ENCODE measurements at places on chromosomes 13 and 19.

GRCh38 chr13:48235341-48236135 lies 2.5 kb downstream of the ITM2B start:
- DNase-seq: no peak

- DNase-seq: no peak
These were observed 14.6 kb downstream of the AKAP8L start for GRCh38 chr19:15404097-15404779.

GRCh38 chr13:43269037-43269481 lies 245.7 kb downstream of the DNAJC15 start:
- DNase-seq: no peak

DNA sequence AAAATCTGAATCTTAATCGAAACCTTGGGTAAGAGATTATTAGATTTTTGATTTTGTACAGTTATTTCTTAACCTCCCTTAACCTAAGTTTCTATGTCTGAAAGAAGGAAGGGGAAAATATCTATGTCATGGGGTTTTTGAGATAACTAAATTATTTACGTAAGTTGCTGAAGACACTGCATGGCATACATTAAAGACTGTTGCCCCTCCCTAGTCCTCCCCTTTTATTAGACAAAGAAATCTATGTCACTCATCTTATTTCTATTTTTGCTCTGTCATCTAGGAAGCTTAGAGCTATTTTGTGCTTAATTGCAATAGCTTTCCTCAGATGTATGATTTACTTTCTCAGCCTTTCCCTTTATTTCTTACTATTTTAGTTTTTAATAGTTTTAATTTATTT lies 15.0 kb downstream of the COG6 start:
- DNase-seq: no peak

DNA sequence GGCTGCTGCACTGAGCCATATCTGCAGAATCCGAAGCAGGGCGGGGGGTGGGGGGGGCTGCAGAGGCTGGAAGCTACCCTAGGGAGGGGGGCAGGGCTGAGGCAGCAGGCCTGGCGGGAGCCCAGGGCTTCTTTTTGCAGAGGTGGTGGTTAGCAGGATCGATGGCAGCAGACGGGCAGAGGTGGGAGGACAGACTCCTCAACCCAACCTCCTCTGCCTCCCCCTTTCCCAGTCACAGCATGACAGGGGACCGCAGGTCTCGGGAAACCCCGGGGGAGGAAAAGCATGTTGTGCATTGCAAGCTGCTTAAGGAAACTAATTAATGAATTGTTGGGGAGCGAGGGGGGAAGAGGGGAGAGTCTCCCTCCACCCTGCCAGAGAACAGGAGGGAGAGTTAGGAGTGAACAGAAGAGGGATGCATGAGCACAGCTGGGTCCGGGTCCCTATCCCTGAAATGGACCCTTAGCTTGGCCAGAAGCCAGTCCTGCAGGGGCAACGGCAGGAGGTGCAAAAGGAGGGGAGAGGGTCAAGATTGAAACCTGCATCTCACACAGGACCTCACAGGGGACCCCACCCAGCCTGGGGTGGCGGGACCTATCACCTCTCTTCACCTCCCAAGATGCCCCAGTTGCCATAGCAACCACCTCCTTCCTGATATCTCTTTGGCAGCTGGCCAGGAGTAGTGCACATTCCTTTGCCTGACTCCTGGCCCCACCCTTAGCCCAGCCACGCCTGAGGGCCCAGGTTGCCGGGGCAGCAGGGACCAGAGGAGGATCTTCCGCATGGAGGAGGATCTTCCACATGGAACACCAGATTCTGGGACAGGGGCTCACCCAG lies 1.8 kb downstream of the FXYD7 start:
- no peak for DNase-seq

GRCh38 chr13:43270130-43270830 lies 246.9 kb downstream of the DNAJC15 start:
- DNase-seq: no peak

- no peak for DNase-seq
These were observed 91.8 kb downstream of the UBL3 start for GRCh38 chr13:29758531-29759114.

GRCh38 chr19:30236587-30236986 lies 135.6 kb upstream of the ZNF536 start:
- DNase-seq: no peak

DNA sequence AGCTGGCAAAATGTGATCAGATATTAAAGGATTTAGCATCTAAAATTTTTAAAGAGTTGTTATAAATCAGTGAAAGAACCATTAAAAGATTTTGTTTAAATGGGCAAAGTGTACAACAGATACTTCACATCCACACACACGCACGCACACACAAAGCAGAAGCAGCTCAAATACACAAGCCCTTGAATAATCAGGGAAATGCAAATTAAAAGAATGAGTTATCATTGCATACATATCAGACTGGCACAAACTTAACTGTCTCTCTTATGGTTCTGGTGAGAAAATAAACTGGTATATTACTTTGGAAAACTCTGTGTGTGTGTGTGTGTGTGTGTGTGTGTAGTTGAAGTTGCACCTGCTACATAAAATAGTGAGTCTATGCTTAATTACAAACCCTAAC lies 59.3 kb downstream of the CRYL1 start:
- DNase-seq: no peak

- no peak for DNase-seq
These were observed 14.3 kb downstream of the MARK4 start for GRCh38 chr19:45265375-45265774.

DNA sequence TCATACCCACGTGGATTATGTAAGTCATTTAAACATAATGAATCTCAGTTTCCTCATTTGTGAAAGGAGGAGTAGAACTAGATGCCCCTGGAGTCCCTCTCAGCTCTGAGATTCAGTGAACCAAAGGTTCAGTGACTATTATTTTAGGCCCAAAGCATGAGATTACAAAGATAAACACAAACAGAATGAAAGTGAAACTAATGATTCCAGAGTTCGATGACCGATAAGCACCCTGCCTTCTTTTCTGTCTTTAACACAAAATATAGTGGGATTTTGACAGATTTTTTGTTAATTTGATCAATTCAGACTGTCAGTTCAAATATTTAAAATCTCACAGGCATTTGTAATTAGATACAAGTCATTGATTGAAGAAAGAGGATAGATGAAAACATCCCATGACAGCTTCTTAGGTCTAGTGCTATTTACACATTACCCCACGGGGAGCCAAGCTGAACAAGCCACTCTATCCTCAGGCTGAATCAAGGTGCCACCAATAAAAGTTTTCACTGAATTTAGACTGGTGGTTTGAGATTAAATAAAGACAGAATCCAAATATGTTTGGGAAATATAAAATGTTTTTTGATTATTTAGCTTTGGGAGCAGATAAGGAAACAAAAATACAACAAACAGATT lies 64.6 kb upstream of the RAP2A start:
- no peak for DNase-seq

- no peak for DNase-seq
These were observed 9.3 kb upstream of the NALCN start for GRCh38 chr13:101425623-101426022.

DNA sequence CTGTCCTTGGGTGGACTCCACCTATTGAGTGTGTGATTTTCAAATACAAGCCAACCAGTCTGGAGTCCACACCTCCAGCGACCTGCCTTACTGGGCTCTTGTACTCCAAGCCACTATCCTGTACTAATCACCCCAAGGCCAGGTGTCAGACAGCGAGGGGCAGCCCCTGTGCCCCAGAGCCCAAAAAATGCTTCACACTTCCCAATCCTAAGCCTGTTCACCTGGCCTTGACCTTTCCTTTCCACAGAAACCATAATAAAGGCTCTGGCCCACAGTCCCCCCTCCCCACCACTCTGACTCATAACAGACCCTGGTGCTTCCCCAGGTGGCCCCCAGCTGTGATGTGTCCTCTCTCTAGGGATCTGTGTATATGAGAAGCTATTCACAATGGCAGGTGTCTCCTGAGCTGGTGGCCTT lies 3.9 kb downstream of the CD209 start:
- no peak for DNase-seq

GRCh38 chr13:84029396-84029795 lies 147.1 kb upstream of the SLITRK1 start:
- DNase-seq: no peak
